ENCODE measurements at places on chromosomes 1 and 21.
A peak's percentile ranks its signal among the peaks of the same experiment; 100 is the strongest.

GRCh38 chr1:58814251-58815068 is 30.6 kb upstream of the JUN start:
- no peak for DNase-seq

- DNase-seq: no peak
Observed at GRCh38 chr1:82059959-82060358, 259.2 kb downstream of the ADGRL2 start.

DNA sequence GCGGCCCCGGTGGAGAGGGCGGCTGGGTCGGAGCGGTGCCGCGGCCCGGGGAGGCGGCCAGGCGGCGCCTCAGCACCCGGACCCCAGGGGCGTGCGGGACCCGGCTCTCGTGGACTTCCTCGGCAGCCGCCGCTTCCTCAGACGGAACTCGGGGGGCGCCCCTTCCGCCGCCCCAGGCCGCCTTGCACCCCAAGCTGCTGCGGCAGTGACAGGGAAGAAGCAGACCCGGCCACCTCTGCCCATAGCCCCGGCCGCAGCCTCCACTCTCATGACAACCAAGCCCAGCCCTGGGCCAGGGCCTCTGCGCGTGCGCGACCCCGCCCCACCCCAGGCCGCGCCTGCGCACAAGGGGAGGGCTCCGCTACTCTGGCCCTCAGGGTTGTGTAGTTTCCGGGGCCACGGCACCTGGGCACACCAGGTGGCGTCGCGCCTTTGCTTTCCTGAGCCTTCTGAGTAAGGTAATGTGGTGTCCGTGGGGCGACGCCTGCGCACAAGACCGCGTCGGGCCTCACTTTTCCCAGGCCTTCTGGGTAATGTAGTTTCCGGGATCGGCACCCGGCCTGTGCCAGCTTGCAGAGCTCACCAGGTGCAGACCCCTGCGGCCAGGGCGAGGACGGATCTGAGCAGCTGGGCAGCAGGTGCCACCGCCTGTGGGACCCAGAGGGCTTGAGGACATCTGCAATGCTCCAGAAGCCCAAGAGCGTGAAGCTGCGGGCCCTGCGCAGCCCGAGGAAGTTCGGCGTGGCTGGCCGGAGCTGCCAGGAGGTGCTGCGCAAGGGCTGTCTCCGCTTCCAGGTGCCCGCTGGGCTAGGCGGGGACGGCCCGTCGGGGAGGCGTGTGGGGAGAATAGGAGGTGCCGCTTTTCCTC is at the start of the genes CEP104 and DFFB:
Gene CEP104, minus strand, starts transcription at position 289 of the 868 bp plus-strand sequence. CDS start 4,804 bp downstream, outside the sequence.
Gene DFFB, plus strand, starts transcription at position 554 of the 868 bp plus-strand sequence. Its CDS starts 128 bp downstream, at position 682.
- peak; percentile 94 for DNase-seq

DNA sequence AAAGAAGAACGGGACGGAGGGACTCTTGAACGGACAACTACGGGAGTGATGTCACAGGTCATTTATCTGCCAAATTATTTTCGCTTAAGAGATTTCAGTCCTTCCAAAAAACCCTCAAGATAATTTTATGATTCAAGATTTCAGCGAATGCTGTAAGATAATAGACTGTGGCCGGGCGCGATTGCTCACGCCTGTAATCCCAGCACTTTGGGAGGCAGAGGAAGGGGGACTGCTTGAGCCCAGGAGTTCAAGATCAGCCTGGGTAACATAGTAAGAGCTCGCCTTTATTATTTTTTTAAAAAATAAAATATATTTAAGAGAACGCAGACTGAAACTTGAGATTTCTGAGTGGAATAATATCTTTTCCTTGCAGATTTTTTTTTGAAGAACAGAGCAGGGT is 609 bp downstream of the RWDD2B start:
- DNase-seq: no peak

DNA sequence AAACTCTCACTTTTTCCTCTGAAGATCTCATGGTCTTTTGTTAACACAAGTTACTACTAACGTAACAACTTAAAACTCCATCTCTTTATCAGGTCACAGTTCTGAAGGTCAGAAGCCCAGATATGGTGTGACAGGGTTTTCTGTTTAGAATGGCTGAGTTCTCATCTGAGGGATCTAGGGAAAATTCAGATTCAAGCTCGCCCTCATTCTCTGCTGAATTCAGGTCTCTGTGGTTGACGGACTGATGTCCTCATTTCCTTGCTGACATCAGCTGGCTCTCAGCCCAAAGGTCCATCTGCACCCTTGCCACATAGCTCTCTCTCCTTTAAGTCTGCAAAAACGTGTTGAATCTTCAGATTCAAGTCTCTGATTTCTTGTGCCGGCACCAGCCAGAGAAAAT is 6.1 kb upstream of the NTPCR start:
- DNase-seq: no peak
